ENCODE measurements at places on chromosomes 3 and 15.

- DNase-seq = no peak
Measured at GRCh38 chr3:155739154-155739553, 5.7 kb downstream of the PLCH1 start.

DNA sequence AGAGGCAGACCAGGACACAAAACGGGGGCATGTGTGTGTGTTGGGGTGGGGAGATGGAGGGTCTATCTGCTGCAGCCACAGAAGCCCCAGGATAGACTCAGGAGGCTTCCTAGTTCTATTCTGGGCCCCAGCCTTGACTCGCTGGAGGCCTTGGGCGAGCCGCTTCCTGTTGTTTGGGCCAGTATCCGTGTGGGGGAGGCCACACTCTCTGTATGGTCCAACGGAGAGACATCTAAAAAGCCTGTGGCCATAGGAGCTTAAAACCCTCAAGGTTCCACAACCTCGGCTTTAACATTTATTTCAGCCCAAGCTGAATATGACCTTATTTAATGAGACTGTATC, 32.8 kb downstream of the POC1A start:
- no peak for DNase-seq

DNA sequence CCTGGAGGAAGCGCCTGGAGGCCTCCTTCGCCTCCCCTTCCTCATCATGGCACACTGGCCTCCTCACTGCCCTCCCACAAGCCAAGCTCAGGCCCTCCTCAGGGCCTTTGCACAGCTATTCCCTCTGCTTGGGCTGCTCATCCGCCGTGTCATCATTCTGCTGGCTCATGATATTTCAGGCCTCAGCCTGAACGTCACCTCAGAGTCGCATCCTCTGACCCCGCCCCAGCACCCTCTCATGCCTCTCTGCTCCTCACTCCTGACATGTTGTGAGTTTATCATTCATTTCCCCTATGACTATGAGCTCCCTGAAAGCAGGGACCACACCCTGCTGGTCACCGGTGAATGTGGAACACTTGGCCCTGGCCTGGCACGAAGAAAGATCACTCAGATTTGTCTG, 20.7 kb upstream of the POC1A start:
- DNase-seq = no peak

DNA sequence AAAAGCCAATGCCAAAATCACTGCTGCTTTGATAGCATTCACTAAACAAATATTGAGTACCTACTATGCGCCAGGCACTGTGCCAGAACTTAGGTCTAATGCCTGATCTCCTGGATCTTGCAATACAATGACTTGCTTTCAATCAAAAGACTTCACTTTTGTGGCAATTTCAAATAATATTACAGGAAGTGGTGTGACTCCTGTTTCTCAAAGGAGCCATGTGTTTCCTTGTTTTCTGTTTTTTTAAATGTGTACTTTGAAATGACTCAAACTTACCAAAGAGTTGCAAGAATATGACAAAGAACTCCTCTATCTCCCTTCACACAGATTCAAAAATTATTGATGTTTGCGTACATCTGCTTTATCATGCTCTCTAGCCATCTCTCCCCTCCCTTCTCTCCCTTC, 18.3 kb downstream of the OSBPL10 start:
- no peak for DNase-seq

DNA sequence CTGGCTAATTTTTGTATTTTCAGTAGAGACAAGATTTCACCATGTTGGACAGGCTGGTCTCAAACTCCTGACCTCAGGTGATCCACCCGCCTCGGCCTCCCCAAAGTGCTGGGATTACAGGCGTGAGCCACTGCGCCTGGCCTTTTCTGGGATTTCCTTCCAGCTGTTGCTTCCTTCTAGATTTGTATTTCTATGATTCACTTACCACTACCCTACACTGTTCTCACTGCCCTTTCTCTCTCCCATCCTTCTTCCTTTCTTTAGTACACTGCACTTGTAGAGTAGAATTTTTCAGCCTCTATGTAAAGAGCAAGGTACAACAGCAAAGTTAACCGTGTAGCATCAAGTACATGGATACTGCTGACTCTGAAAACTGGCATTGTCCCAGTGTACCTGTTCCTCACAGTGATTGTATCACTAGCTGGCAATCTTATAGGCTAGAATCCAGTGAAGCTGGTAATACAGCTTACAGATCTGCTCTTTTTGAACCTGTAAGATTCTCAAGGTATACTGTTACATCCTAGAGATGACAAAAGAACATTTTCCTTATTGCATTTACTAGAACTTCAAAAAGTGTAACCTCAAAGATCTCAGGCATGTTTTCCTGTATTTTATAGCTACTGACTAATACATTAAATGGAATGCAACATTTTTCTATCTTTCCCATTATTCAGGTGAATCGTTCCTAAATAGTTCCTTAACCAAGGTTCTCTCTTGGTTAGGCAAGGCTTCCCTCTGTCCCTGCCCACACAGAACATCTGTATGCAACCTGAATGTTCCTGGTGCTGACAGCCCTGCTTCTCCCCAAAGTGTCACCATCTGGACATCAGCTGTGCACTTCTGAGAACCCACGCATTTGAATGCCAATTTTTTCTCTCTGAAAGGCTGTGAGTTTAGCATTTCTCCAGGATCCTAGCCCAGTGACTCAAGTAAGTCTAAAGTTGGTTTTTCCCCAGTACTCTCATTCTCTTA, 74.1 kb upstream of the RAP2B start:
- no peak for DNase-seq

GRCh38 chr3:183812761-183813445, 12.5 kb downstream of the MAP6D1 start:
- no peak for DNase-seq

DNA sequence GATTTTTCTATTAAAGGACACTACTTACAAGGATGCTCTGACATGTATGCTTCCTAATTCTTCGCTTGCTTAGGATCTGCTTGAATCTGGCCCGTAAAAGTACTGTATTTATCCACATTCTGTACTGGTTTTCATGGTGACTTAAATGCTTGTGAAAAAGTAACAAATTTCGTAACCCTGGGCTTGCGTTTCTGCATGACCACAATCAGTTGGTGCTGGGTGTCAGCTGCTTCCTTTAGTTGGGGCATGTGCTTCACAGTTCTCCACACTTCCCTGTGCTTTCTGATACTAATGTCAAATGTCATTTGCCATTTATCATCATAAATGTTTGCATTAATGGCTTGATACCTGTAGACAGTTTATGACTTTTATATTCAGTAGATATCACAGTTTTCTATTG, 218.4 kb upstream of the MLF1 start:
- no peak for DNase-seq

DNA sequence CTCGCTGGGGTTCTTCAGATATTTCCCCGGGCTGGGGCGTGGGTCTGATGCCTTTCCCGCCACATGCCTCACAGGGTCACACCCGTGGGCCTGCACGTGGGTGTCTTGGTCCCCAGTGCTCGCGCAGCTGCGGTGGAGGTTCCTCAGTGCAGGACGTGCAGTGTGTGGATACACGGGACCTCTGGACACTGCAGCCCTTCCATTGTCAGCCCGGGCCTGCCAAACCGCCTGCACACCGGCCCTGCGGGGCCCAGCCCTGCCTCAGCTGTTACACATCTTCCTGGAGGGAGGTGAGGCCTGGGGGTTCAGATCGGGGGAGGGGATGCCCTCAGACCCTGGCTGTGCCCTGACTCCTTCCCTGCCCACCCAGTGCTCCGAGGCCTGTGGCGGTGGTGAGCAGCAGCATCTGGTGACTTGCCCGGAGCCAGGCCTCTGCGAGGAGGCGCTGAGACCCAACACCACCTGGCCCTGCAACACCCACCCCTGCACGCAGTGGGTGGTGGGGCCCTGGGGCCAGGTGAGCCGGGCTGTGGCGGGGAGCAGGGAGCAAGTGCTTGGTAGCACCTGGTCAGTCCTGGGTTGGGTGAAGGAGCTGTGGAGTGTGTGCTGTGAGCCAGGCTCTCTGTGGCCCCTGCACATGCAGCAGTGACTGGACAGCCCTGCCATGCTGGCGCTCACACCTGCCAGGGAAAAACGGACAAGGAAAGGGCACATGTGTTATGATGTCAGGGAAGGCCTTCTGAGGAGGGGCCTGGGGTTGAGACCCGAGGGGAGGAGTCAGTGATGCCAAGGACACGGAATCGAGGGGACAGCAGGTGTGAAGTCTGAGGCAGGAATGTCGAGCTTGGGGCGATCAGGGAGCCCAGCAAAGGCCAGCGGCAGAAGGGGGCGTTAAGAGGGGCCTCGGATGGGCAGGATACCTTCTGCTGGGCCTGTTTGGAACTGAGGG, 88.9 kb downstream of the TBC1D2B start:
- no peak for DNase-seq

- DNase-seq = no peak
Measured at GRCh38 chr3:124557-125179, 71.9 kb upstream of the CHL1 start.

DNA sequence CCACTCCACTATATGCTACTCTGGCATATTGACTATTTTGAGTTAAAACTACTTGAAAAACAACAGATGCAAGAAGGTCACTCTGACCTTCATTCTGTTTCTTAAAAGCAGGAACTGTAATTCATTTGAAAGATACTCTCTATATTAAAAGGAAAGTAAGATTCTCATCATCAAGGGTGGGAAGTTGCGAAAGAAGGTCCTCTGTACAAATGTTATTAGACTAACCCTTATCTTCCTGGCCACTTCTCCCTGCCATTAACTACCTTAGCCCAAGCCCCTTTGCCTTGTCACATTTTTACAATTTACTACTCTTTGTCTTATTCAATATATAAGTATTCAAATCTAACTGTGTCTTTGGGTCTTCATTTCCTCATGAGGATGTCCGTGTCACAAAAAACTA, 16.1 kb downstream of the SIDT1 start:
- DNase-seq = no peak

DNA sequence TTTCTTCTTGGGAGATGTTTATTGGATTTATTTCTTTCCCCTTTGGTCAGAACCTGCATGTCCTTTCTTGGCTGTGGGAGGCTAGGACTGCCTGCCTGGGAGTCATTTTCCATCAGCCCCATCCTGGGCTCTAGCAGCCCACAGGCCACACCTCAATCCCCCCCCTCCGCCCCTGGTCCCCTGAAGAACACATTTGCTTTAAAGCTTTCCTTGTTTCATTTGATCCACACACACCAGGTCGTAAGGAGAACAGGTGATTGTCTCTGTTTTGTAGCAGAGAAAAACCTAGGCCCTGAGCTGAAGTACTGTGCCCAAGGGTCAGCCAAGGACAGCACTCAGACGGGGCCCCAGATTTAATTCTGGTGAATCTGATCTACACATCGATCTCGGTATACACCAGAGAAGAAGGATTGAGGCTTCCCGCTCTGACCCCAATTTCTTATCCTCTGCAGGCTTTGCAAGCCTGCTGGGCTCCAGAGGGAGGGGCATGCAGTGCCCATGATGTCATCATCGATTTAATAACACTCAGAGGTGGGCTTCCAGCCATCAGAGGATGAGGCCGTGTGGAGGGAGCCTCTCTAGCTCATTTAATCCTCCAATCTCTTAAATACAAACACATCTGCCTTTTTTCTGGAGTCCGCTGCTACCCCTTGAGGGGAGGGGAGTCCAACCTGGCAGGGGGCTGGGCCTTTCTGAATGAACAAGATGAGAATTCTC, 1.7 kb upstream of the CLN6 start:
- DNase-seq = no peak

- no peak for DNase-seq
Measured at GRCh38 chr15:63677778-63678177, 80.6 kb downstream of the FBXL22 start.

GRCh38 chr15:83503595-83504364, 56.6 kb downstream of the SH3GL3 start:
- no peak for DNase-seq

GRCh38 chr3:143298886-143299535, 179.4 kb downstream of the CHST2 start:
- no peak for DNase-seq

All from NCI-H526 treated with DMSO at 0.1 percent for 48 hours (cell line).